ENCODE measurements at places on chromosomes 5 and 9.

GRCh38 chr5:176772271-176773210 lies 37.8 kb upstream of the UNC5A start:
- DNase-seq, result no peak

DNA sequence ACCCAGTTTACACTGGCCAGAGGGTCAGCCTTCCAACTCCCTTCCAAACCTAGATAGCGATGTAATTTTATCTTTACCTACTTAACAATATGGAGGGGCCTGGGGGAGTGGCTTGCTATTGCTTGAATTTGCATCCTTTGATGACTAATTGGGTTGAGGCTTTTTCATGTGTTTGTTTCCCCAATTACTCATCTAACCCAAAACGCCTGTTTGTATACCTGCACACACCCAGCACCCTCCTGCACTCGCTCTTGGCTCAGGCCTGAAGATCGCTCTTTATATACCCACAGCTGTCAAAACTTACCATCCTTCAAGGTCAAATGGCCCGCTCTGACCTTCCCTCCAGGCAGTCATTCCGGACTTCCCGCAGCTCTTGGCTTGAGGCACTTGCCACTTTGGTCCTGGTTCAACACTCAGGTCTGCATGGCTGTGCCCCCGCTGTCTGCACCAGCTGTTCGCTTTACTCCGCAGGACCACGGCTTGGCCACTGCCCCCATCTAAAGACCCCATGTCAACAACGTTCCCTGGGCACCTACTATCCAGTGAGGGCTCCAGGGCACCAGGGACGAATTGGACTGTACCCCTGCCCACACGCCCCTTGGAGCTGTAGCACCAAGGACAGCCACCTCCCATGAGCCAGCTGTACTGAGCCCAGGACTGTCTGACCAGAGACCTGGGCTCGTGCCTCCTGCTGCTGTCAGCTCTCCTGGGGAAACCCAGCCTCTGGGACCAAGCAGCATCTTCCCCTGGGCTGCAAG lies 76.1 kb upstream of the ADAMTS2 start:
- DNase-seq, result no peak

- DNase-seq, result no peak
Observed at GRCh38 chr5:20572614-20573013, 584.6 kb upstream of the CDH18 start.

DNA sequence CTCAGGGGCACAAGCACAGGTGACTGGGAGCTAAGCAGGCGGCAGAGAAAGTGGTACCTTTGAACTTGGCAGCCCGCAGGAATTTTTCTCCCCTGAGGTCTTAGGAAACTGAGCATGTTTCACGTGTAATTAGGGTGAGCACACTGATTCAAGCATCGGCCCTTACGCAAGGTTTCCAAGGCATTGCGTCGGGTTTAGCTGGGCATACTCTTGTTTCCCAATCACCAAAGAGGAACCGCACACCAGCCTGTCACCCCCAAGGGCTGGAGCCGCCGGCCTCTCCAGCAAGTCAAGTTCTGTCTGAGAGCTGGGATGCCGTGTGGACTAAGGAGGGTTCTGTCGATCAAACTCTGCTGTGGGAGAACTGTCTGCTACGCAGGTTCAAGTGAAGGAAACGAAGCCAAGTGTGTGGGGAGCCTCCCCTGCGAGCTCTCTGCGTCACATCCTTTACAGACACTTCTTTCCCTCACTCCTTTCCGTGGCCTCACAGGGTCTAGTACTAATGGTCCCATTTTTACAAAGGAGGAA lies 53.0 kb downstream of the ERGIC1 start:
- DNase-seq, result no peak

DNA sequence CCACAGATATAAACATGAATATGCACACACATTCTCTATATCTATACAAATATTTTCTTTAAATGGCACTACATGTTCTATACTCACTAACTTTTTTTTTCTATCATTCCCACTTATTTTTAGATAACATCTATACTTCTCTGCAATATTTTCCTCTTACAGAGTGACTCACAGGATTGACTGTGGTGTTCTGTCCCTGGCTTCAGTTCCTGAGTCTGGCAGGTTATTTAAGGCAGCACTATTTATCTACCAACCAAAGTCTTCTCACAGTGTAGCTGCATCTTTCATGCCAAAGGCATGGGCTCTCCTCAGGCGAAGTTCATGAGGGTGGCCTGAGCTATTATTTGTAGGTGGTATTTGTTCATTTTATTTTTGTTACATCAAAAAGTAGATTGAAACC lies 409.0 kb downstream of the PRR16 start:
- DNase-seq, result no peak

DNA sequence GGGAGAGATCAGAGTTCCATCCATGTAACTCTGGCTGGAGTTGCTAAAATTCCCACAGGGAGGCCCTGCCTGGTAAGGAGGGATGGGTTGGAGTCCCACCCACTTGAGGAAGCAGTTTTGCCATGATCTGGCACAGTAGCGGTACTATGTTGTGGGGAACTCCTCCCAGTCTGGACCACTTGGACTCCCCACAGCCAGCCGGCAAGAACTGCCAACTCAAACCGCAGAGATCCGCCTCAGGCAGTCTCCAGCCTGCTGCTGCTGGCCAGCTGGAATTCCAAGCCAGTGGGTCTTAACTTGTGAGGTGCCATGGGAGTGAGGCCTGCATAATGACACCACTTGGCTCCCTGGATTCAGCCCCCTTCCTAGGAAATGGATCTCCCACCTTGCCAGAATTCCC lies 151.9 kb downstream of the NDUFS4 start:
- DNase-seq, result no peak

DNA sequence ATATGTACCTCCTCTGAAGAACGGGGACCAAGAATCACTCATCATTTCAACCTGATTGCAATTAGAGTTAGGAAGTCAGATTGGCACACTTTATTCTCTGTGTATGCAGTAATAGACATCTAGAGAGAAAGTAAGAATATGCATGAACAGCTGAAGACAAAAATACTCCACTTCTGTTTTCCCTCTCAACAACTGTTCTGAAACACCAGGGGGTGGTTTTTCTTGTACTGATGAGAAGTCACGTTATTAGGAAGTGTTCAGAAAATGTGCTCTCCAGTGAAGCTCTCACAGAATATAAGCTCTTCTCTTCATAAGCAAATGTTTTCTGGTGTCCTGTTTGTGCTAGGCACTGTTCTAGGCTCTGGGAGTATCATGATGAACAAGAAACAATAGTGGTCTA lies 531.7 kb upstream of the C9orf72 start:
- DNase-seq, result no peak

- no peak for DNase-seq
Observed at GRCh38 chr5:376799-377325, 55.3 kb downstream of the AHRR start.

DNA sequence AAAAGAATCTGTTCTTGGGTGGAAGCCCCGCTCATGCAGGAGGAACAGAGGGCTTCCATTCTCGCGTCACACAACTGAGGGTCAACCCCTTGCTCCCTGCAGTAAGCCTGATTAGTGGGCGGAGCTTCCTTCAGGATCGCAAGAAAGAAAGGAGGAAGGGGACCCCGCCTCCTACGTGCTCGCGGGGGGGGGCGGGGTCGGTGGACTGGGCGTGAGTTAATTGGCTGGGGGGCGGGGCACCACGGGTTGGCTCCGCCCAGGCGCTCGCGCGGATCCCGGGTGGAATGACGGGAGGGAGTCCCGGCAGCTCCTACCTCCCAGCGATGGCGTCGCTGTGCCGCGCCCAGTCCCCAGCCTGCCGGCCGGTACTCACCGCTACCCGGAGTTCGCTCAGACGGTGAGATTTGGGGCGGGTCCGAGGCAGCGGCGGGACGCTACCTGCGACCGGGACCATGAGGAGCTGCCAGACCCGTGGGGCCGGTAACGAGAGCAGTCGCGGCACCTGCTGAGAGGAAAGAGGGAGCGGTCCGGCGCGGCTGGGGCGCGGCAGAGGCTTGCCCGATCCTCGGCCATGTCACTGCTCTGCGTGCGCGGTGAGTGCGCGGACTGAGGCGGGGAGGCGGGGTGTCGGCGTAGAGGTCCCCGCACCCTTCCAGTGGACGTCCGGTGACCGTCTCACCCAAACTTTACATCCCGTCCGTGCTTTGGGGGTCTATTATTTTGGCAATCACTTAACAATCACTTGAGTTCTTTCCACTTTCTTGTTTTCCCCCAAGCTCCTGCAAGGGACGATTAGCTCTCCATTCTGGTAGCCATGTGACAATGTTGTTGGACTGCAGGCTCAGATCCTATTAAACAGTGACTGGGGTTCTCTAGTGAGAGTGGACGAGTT lies at the start of gene UNC13B:
TSS of gene UNC13B (plus strand) at position 297 of the 892 bp plus-strand sequence. CDS start at position 572, 275 bp downstream.
- peak; percentile 42 for DNase-seq

DNA sequence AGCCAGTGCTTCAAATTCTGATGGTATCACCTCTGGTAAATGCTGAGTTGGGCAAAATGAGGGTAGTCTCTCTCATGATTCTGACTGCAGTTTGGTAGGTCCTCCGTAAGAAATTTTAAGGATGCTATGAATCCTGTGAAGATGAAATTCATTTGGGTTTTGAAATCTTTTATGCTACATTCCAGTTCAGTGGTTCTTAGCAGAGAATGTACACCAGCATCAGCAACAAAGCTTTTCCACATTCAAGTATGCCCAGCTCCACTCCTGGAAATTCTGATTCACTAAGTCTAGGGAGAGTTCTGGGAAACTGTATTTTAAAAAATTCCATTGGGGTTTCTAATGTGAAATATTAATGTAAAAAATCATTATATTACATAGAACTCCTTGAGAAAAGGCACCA lies 33.6 kb upstream of the ACOT12 start:
- DNase-seq, result no peak

GRCh38 chr9:121892706-121893105 lies 200.4 kb downstream of the TTLL11 start:
- no peak for DNase-seq

- no peak for DNase-seq
Observed at GRCh38 chr5:122182491-122182921, 53.2 kb downstream of the ZNF474 start.

DNA sequence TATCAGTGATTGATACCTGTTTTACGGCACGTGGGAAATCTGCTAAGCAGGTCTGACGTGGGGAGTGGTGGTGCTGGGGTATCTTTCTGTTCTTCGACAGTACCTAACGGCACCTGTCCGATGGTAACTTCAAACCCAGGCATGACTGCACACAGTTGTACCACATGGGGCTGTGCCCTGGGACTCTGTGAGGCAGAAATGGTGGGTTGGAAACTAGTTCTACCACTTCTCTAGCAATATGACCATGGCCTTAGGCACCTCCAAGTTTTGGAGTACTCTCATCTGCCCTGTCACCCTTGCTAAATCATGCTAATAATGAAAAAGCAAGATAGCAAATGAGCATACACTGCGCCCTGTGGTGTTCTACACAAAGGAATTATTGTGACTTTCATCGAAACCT lies 30.9 kb downstream of the EPB41L4B start:
- DNase-seq, result no peak

DNA sequence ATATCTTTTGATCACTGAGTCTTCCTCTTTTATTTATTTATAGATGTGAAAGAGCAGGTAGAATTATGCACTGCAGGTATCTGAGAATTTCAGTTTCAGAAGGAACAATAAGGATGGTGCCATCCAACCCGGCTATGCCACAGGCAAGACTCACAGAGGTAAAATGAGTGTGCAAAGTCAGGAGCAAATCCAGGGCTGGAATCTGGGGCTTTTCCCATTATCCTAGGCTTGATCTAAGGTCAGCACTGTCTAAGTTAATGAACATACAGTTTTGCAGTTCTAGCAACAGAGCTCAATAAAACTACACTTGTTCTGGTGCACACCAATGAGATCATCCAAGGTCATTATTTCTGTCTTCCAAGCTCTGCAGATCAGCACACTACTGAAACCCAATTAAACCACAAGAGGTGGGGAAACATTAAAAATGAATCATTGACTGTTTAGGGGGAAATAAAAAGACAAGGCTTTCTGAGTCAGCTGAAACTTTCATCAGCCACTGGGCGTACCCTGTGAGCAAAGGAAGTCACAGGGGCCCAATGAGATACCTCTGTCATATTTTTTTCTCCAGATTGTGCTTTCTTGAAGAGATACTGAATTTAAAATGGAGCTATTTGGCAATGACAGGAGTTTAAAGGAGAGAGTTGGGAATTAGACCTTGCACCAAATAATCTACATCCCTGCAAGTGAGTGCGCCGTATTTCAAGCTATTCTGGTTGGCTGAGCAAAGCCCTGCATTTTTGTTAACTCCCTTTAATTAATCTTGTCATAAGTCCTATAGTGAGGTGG lies 662.2 kb upstream of the ZNF608 start:
- DNase-seq, result no peak

DNA sequence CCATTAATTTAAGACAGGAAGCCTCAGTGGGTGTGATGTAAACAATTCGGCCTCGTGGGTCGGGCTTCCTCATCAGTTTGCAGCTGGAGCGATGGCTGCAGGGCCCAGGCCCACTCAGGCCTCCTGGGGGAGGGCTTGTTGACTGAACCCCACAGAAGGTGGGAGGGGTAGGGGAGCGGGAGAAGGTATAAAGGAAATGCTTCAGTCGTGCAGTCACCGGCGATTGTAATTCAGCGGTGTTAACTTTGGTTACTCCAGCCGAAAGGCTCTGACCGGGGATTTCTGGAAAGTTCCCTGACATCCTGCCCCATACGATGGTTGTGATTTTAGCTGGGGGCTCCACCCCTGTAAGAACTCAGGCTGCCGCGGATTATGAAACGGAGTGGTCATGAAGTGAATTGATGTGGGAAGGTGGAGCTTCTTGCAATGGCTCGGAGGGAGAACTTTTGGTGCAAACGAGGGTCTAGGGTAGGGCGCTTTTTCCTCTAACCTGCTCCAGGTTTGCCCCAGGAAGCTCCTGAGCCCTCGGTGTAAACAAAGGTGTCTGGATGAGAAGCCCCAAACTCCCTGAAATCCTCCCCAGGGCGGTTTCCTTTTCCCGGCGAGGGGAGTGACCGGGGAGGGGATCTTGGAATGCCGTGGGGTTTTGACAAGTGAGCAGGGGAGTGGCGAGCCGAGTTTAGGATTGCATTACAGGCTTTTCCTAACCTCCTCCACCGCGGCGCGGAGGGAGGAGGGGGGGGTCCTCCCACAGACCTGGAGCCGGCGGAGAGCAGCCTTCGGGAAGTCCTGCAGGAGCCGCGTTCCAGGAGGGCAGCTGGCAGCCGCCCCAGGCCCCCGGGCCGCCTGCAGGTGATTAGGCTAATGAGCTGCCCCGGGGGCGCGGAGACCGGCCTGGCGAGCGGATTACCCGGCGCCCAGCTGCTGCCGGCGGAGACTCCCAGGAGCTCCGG lies 215.5 kb downstream of the PDZD2 start:
- DNase-seq, result no peak

DNA sequence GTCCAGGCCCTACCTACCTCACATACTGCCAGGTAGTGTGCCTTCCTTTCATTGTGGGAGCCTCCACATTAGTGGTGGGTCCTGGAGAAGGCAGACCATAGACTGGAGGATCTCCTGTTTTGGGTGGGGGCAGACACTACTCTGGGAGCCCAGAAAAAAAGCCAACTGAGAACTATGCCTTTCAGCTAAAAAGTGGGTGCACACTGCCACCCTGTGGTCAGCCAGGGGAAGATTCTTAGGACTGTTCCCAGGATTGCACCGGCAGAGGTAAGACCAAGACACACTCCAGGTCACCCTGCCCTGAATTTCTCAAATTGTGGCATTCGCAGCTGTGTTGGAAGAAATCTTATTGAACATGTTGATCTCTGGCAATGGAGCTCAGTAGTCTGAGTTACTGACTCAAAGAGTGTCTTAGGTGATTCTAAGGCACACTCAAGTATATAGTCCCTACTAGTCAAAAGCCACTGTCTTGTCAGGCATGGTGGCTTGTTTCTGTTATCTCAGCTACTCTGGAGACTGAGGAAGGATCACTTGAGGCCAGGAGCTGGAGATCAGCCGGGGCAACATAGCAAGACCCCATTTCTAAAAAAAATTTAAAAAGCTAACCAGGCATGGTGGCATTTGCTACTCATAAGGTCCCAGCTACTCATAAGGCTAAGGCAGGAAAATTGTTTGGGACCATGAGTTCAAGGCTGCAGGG lies 3.6 kb downstream of the SIGMAR1 start:
- DNase-seq, result peak; percentile 34

All from stimulated activated CD8-positive, alpha-beta memory T cell treated with anti-CD3 and anti-CD28 coated beads, Interleukin-15, amount 100 ng/mL, for 4 hours (primary cell).